ENCODE measurements at places on chromosomes 5 and 9.

GRCh38 chr9:95726756-95727155, 148.7 kb upstream of the ERCC6L2 start:
- DNase-seq = peak; percentile 58

DNA sequence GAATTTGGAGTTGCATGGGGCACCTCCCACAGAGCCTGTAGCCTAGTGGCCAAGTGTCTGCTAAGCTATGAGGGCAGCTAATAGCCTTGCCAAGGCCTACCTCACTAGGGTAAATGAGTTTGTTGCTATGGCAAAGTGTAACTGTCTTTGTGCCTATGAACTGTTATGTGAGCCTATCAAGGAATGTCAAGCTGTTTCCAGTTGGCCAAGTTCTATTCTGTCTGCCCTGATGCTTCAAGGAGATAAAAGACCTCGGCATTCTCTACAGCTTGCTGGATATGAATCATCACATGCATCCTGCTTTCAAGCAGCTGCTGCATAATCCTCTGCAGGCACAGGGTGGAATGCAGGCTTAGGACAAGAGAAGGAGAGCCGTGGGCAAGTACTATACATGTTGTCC, 69.8 kb upstream of the CCDC112 start:
- peak; percentile 54 for DNase-seq

- no peak for DNase-seq
Observed at GRCh38 chr5:68149189-68149588, 66.4 kb upstream of the PIK3R1 start.

- no peak for DNase-seq
Observed at GRCh38 chr9:132976571-132976970, 1.9 kb upstream of the GFI1B start.

- no peak for DNase-seq
Observed at GRCh38 chr5:63118221-63118620, 539.6 kb downstream of the LRRC70 start.

DNA sequence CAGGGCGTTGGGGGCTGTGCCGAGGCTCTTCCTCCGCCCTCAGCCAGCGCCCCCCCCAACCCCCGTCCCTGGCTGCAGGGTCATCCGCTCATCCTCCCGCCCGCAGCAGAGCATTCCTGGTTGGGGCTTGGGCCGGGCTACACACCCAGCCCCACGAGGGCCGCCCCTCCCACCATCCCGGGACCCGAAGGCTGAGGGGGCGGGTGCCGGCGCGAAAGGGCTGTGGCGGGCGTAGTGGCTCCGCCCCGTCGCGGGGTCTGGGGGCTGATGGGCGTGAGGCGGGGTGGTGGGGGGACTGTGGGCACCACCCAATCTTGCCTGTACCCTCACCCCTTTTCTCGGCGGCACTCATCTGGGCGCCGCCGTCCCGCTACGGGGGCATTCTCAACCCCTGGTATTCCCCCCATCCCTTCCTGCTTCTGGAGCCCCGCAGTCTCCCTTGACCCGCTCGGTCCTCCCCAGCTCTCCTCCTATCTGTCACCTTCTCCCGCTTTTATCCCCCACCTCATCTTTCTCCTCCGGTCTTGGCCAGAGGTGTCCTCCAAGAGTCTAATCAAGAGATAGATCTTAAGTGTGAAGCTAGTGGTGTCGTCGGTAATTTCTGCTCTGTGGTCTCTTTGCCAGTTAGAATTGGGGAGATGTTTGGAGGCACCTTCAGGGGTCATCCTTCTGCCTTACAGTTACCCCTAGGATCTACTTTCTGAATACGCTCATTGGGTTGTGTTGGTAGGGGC, 1.6 kb downstream of the FER start:
- DNase-seq = peak; percentile 87

- DNase-seq = peak; percentile 19
Observed at GRCh38 chr5:63439537-63439936, 522.7 kb downstream of the HTR1A start.

- no peak for DNase-seq
Observed at GRCh38 chr9:112755016-112755427, 4.5 kb downstream of the SNX30 start.
